ENCODE measurements at places on chromosomes 11 and 22.

DNA sequence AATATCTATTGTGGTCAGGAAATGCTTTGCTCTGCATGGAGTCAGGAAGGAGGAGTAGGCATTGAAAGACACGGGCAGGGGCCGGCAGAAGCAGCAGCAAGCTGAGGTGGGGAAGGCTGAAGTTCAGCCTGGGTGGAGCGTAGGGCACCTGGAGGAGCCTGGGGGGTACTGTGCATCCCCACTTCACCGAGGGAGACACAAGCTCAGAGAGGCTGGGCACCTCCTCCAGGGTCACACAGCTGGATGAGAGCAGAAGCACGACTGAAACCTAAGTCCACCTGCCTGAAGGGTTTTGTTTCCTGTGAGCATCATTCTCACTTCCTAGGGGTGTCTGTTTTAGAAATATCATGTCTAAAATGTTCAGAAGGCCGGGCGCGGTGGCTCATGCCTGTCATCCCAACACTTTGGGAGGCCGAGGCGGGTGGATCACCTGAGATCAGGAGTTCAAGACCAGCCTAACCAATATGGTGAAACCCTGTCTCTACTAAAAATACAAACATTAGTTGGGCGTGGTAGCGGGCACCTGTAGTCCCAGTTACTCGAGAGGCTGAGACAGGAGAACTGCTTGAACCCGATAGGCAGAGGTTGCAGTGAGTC lies 138.3 kb downstream of the MPPED1 start:
- no peak for DNase-seq

GRCh38 chr11:116539836-116540418 lies 232.9 kb downstream of the BUD13 start:
- DNase-seq: peak; percentile 30

- DNase-seq: peak; percentile 64
Measured at GRCh38 chr22:42719656-42720262, 911 bp downstream of the A4GALT start.

DNA sequence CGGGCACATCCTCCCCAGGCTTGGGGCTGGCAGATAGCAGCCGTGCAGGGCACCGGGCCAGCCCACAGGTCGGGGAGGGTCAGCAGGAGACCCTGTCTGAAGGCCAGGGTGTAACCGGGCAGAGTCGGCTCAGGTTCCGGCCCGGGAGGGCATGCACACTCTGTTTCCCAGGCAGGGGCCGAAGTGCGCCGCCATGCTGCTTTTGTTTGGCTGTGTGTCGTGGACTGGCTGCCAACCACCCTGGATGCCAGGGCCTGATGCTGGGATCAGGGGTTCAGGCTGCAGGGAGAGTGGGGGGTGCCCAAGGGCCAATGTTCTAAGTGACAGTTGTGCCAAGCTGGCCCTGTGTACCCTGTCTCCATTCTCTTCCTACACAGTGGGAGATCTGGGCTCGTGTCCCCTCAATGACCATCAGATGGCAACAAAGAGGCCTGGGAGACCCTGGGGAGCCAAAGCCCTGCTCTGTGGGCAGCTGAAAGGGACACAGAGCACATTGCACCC lies 120.9 kb upstream of the B3GAT1 start:
- no peak for DNase-seq

DNA sequence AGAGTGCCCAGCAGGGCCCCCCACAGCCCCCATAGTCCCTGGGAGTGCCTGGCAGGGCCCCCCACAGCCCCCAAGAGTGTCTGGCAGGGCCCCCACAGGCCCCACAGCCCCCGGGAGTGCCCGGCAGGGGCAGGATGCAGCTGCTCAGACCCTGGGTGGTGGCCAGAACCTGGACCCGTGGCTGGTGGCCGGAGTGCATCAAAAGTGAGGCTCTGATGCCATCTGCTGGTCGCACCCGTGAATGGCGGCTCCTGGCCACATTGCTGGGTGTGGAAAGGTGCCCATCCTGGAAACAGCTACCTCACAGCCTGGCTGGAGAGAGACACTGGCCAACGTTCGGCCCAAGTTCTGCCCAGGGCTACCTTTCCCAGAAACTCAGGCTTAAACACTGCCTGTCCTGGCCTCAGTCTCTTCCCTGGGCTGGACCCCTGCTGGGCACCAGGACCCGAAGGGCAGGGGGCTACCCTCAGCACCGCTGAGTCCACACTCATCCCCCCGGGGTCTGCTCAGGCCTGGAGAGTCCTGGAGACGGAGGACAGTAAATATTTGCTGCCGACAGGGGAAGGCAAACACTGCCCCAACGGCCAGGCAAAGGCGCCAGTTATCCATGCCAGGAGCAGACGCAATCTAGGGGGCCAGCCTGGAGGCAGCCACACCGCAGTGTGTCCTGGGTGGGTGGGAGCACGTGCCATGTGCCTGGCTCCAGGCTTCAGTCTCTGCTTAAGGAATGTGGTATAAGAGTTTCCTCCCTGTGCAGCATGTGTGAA lies 4.4 kb downstream of the INS start:
- DNase-seq: peak; percentile 74

GRCh38 chr11:26297189-26297975 lies 34.5 kb upstream of the ANO3 start:
- peak; percentile 85 for DNase-seq

DNA sequence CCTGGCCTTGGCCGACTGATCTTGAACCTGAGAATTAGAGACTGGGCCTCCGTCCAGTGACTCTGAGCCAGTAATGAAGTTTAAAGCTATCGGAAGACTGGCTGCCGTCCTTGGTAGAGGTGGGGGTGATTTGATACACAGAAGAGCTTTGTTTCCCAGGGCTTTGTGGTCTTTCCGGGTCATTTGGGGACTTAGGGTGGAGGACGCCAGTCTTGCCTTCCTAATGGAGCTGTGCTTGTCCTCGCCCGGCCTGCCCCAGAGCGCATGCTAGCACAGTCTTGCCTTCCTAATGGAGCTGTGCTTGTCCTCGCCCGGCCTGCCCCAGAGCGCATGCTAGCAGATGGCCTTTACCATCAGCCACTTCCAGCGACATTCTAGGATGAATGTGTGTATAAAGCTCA lies 65.8 kb downstream of the ST3GAL4 start:
- no peak for DNase-seq

DNA sequence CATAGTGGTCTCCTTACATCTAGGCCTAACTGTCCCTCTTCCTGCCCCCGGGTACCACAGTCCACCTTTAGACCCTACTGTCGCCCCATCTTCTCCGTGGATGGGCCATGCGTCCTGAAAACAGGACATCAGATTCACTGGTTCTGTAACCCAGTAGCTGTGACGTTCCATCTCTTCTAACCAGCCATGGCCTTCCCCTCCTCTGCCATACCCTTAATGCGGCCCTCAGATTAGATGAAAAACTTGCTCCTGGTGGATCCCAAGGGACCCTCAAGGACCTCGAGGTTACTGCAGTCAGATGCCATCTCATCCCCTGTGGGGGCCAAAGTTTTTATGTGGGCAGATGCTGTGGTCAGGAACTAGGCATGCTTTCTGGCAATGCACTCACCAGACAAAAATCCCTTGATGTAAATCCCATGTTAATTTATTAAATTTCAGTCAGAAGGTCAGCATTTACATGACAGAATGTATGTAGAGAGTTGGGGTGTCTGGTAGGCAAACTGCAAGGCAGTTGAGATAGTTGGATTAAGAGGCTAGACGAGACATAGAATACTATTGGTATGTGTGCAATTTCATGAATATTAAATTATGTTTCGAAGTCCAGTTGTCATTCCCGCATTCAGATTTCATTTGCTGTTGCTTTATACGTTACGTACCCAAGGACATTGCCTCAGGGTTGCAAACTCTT lies 64.3 kb downstream of the WNT11 start:
- no peak for DNase-seq

DNA sequence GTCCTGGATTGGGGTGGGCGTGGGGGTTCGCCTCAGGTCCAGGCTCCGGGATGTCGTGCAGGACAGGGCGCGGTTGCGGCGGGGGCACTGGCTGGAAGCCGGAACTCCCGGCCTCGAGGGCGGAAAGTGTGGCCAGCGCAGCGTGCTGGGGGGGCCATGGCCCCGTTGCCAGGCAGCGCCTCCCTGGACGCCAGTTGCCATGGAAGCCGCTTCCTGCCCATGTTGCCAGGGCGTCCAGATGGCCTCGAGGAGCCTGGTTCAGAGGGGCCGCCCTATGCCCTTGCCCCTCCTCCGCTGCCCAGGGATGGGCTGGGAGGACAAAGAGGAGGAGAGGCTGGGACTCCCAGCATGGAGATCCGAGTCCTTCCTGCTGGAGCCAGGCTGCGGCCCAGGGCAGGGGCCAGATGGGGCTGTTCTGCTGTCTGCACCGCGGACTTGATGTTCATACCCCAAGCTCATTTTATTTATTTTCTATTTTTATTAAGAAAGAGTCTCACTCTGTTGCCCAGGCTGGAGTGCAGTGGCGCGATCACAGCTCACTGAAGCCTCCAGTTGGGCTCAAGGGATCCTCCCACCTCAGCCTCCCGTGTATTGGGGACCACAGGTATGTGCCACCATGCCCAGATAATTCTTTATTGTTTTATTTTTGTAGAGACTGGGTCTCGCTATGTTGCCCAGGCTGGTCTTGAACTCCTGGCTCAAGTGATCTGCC lies 4.6 kb upstream of the CCDC188 start:
- peak; percentile 98 for DNase-seq
